ENCODE measurements at places on chromosomes 13 and 19.
A peak's percentile ranks its signal among the peaks of the same experiment; 100 is the strongest.

DNA sequence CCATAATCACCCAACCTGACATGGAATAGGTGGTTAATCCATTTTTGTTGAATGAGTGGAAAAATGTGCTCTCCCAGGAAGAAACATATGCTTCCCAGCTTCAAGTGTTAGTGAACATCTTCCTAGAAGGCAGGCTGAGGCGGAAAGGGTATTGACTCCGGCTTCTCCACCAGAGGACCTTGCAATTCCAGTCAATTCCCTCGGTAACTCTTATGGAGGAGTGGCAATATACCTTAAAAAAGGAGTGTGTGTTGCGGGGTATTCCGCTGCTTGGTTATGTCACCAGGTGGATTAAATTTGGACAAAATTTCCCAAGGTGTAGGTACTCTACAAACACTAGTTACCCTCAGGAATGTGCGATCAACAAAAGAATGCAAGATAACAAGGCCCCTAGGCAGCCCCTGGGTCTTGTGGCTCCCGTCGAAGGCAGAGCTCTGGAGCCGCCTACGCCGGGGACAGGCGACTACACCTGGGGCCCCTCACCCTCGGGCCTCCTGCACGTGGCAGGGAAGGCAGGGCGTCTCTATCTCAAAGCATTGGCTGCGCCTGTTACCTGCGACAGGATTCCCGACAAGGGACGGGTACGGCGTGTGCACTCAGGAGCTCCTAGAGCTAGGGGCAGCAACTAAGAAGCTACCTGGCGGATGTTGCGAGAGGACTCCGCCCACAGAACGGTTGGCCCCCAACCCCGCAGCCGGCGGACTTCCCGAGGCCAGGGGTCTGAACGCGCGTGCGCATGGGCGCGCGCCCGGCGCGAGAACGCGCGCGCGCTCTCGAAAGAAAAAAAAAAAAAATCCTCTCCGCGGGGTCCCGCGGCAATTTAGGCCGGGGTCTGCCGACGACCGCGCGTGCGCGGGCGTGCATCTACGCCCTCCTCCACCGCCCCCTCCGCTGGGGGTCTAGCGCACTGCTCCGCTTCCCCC is at the start of gene WDR87:
Gene WDR87 (minus strand): TSS at position 649 of the 923 bp plus-strand sequence. CDS start 8,355 bp downstream, outside the sequence.
- peak; percentile 90 for DNase-seq

- no peak for DNase-seq
These were observed 1.2 kb downstream of the SLC27A1 start for GRCh38 chr19:17471410-17472125.

GRCh38 chr13:99665711-99666110 is 164.4 kb downstream of the TM9SF2 start:
- DNase-seq: no peak

DNA sequence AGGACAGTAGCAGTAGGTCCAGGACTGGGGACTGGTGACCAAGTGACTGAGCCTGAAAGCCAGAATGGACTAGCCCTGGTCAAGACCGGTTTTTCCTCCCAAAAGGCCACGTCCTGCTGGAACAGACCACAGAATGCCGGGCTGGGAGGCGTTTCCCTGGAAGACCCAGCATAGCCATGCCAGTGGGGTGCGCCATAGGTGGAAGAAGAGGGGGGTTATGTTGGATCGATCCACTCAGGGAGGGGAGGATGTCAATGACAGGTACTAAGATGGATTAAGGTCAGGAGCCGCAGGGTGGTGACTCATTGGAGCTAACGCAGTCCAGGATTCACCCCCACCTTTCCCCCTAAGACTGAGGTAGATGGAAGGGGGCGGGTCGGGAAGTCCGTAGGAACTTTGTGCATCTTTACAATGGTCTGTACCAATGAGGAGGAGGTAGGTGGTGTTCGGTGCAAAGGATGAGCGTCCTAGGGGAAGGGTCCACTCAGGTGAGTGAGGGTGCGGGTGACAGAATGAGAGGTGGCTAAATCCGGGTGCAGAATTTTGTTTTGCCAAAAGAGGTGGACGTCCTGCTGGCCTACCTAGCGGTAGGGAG is 21.0 kb downstream of the VASP start:
- no peak for DNase-seq

GRCh38 chr19:50340331-50340730 is 11.2 kb upstream of the KCNC3 start:
- DNase-seq: no peak

DNA sequence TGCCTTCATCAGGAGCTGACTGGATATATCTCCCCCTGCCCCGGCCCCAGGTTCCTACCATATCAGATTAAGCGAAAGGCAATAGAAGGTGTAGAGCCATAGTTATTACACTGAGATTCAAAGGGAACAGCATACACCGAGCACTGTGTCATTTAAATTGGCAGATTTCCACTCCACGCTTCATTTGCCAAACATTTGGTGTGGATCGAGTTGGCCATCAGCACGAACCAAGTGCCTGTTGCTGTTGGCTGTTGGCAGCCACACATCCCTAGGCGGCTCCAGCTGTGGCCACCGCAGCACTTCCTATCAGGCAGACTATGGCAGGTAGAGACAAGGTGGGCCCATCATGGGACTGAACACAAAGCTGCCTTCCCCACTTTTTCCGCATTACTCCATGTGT is 115.8 kb downstream of the CCNA1 start:
- DNase-seq: no peak

DNA sequence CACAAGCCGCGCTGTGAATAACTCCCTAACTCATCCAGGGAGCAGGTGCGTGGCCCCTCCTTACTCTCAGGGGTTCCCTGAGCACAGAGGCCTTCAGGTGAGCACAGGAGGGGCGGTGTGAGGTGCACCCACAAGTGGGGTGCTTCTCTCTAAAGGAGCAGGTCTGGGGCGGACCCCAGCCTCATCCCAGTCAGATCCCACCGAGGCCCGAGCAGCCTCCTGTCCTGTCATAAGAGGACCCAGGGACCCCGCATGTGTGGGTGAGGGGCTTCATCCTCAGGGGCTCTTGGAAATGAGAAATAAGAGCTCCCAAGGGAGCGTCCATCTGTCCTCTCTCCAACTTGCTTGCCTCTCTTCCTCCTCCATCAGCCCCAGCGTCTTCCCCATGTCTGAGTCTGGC is 3.0 kb upstream of the LILRA5 start:
- DNase-seq: no peak

GRCh38 chr13:49082653-49083536 is 107.2 kb downstream of the FNDC3A start:
- no peak for DNase-seq

GRCh38 chr19:56692206-56692895 is 20.8 kb upstream of the ZNF835 start:
- no peak for DNase-seq

GRCh38 chr19:13051557-13052165 is 51.0 kb downstream of the LYL1 start:
- peak; percentile 86 for DNase-seq

- no peak for DNase-seq
These were observed 42.6 kb downstream of the EFNB2 start for GRCh38 chr13:106492588-106493475.

GRCh38 chr19:13684021-13684420 is 80.3 kb upstream of the MRI1 start:
- no peak for DNase-seq

DNA sequence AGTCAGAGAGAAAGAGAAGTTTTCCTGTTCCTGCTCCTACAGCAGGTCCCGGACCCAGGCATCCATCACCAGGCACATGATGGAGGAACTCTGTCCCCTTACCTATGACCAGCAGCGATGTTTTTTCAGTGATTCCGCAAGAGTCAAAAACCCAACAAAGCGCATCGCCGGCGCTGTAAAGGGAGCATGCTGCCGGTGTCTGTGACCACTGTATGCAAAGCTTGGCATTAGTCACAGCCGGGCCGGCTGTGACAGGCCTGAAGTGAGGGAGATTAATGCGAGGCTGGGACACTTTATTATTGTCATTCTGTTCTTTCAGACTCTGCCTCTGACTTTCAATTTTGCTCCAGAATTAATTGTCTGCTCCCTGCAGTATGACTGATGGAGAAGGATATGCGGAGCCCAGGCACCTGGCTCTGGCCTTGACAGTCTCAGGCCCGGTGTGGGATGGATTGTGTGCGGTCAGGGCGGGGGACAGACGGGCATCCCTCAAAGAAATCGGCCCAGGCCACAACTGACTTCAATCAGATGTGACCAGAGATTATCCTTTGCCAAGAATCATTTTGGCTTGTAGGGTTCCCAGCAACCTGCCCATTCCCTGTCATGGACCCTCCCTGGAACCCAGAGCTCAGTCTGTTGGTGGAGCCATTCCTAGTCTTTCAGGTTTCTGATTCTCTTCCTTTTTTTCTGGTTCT is 462.0 kb upstream of the ZNF507 start:
- no peak for DNase-seq

GRCh38 chr19:33124207-33125098 is 7.5 kb upstream of the WDR88 start:
- no peak for DNase-seq

- DNase-seq: no peak
These were observed 106.5 kb downstream of the LHFPL6 start for GRCh38 chr13:39496506-39496905.

DNA sequence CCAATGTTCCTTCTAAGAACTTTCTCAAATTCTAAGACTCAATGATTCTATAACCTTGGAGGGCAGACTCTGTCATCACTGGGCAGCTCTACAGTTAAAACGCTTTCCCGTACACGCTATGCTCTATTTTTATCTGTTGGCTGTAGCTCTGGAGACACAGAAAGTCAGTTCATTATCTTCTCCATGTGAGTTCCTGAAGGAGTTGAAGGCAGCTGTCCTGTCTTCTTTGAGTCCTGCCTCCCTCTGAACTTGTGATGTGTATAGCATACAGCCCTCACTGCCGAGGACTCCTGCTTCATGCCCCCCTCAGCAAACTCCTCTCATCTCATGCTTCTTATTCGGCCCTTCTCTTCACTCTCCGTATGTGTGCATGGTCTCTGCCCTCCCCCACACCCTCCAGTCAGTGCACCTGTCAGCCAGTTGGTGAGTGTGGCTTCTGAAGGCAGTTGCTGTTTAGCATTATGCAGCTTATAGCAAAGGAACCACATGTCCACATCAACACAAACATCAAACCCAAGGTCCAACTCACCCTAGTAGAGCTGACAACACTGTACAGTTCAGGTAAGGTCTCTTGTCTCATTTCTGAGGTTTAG is 504.9 kb downstream of the DIAPH3 start:
- no peak for DNase-seq

- DNase-seq: no peak
These were observed 121.9 kb upstream of the GJB6 start for GRCh38 chr13:20353973-20354372.

DNA sequence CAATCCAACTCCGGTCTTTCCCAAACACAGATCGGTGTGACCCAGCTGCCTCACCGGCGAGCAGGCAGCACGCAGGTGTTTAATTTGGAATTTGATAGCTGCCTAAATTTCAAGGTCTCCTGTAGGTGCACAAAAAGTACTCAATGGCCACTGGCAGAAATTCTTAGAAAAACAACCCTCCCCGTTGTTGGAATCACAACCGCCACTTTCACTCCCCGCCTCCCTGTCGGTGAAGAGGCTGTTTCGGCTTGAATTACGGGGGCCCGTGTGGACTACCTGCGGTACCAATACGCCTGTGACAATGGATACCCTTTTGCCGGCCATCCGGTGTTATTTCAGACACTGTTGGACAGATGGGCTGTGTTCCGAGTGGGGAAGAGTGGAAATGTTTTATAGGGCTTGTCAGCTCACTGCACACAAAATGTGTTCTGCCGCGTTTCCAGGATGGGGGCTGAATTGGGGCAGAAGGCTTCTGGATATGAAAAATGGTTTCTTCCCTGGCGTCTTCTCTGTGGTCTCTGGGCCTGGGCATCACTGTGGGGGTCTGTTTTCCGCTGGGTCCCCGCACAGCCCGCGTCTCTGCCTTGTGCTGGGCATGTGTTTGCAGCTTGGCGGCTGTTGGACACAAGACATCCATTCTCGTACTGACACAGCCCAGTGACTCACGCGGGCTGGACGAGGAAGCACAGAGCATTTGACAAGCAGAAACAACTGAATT is 45.4 kb downstream of the ZIC5 start:
- no peak for DNase-seq

GRCh38 chr13:96238861-96239260 is 149.0 kb downstream of the HS6ST3 start:
- DNase-seq: no peak

DNA sequence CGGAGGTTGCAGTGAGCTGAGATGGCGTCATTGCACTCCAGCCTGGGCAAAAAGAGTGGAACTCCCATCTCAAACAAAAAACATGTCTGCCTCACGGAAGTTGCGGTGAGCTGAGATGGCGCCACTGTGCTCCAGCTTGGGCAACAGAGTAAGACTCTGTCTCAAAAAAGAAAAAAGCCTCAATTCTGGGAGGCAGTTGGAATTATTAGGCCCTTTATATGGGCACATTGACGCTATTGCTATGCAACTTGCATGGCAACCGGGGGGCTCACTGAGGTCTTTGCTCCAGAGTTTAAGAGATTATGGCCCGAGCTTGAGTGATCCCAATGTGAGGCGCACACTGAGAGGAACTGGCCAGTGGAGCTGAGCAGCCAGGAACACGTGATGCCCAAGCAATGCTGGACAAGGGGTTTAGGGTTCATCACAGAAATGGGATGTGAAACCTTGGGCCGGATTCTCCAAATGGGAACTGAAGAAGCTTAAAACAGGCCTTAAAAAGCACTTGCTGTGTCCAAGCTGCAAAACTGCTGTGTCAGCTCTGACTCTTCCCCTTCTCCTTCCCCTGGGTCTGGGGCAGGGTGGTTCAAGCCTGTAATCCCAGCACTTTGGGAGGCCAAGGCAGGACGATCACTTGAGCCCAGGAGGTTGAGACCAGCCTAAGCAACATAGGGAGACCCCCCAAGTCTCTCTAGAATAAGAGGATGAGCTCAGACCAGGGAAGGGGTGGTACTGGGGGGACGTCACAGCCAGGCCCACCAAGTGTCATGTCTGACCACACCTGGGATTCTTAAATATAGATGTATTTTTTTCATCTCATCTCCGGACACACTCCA is 2.5 kb downstream of the FTL start:
- no peak for DNase-seq

- no peak for DNase-seq
These were observed 82.7 kb downstream of the ATP11A start for GRCh38 chr13:112772539-112772909.

DNA sequence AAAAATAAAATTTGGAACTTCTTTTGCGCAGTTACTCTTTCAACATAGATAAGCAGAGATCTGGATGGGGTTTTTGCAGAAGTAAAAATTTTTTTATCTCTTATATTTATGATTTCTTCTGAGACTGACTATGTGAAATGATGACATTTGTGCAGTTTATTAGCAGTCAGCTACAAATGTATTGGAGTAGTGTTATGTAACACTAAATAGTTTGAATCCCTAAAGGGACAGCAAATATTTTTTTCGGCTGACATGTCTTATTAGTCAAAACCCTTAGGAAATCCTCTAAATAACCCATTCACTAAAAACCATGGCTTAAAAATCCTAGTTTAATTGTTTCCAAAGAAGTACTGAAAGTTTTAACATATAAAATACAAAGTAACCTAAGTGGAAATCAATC is 48.0 kb upstream of the EDNRB start:
- no peak for DNase-seq

- DNase-seq: peak; percentile 88
These were observed 23.9 kb upstream of the ZNF846 start for GRCh38 chr19:9792206-9793070.

GRCh38 chr13:53807251-53807834 is 778.7 kb downstream of the OLFM4 start:
- DNase-seq: no peak
